C1 segment of cervical spinal cord (tissue), 14 donors: ENCODE measurements at places on chromosomes 7 and 10.

GRCh38 chr7:66323114-66323796 is 118.1 kb downstream of the TPST1 start:
- no peak for DNase-seq

DNA sequence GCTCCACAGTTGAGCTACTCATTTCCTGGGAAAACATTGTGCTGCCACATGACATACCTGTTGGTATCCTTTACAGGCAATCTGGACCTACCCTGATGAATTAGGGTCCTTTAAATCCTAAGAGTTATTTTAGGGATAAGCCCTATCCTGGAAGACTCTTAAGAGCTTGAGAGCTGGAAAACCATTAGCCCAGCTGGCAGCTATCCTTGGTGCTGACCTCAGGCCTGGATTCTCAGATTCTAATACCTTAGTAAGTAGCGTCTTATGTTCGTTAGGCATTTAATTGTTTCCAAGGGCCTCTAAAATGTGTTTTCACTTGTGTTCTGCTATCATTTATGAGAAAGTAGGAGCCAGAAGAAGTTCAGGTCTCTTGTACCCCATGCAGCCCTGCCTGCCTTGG is 93.0 kb upstream of the SORCS3 start:
- DNase-seq: no peak

- DNase-seq: no peak
These were observed 108.5 kb downstream of the HBP1 start for GRCh38 chr7:107277331-107277730.

DNA sequence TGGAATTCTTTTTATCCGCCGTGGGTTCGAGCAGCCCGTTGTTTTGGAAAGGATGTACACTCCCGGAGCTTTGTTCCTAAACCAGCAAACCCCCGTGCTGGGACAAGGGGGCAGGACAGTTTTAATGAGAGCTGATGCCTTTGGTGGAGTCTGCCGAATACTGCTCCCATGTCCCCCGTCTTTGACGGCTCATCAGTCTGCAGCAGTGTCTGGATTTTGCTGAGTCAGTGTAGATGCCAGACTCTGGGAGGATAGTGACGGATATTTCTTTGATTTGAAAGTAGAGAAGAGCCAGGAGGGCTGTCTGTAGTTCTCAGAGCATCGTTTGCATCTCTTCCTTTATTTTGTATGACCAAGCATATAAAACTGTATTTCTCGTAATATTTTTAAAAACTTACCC is 74.9 kb upstream of the BTBD16 start:
- no peak for DNase-seq

DNA sequence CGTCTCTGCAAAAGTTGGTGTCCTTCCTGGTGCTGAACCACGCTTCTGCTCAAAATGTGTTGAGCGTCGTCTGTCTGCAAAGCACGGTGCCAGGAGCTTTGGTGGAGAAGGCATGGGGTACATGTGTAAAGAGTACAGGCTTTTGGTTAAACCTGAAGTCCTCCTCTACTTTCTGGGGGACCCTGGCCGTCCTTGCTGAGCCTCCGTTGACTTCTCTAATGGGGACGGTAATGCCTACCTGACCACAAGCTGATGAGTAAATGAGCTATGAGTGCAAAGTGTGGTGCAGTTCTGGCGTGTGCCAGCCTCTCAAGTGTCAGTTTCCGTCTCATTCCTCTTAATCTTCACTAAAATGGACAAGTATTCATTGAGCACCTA is 527 bp upstream of the HERPUD2 start:
- DNase-seq: no peak

DNA sequence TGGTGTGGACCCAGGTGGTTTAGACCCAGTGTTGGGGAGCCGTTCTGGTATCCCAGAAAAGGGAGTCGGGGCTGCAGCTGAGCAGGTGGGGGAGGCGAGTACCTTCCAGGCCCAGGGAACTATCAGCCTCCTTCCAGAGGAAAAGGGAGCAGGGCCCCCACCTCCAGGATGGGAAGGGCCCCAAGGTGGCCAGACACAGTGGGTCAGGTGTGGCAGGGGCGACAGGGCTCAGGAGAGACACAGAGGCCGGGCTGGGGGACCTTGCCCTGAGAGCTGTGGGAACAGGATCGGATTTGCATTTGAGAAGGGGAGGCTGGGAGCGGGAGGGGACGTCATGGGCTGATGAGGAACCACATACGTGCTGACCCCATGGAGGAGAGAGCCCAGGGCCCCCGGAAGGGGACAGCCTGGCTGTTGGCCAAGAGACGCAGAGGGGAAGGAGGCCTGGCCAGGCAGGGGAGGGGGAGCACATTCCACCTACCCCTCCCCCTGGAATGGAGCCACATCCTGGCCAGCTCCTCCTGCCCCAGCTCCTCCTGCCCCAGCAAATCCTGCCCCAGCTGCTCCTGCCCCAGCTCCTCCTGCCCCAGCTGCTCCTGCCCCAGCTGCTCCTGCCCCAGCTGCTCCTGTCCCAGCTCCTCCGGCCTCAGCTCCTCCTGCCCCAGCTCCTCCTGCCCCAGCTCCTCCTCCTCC is 9.7 kb upstream of the TTYH3 start:
- DNase-seq: no peak

DNA sequence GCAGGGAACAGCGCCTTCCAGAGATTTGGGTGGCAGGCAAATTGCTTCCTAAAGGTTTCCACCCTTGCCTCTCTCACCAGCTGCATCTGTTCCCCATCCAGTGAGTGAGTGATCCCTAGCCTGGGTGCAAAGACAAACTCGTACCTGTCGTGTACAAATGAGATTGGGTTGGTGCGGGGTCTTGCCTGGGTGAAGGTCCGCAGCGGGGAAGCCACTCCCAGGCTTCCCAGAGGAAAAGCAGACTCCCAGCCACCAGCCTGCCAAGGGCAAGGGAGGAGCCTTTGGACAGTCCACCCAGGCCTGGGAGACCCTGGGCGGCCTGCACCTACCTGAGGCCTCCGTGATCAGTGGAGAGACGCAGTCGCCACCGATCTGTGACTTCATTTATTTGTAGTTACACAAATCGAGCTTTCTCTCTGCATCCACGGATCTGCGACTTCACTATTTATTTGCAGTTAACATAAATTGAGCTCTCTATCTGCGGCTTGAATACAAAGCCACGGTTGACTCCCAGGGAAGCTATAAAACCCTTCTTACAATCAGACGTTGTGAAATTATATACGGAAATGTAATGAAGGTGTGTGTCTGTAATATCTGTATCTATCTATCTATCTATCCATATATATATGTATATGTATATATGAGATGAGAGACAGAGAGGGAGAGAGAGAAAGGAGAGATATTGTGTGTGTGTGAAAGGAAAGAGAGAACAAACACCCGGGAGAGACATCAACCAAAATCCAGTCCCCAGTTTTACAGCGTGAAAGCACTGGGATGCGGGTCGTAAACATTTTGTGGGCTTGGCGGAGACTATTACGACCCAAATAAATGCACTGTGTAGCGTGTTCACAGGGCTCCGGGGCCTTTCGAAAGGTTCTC is 3.0 kb upstream of the HOXA7 start:
- DNase-seq: no peak

DNA sequence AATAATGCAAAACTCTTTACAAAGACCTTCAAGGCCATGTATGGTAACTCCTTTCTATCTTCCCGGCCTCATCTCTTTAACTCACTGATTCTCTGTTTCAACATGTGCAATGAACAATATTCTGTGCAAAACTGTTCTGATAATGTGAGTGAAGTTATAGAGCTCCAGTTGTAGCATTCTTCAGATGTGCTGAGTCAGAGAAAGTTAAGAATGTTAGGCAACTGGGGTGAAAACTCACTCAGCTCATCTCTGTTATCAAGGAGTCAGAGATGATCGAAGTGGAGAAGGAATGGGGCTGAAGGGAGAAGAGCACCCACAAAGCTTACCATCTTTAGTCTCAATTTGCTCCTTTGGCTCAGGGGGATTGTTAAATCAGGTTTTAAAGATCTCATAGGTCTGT is 344.7 kb upstream of the NPSR1 start:
- DNase-seq: no peak

DNA sequence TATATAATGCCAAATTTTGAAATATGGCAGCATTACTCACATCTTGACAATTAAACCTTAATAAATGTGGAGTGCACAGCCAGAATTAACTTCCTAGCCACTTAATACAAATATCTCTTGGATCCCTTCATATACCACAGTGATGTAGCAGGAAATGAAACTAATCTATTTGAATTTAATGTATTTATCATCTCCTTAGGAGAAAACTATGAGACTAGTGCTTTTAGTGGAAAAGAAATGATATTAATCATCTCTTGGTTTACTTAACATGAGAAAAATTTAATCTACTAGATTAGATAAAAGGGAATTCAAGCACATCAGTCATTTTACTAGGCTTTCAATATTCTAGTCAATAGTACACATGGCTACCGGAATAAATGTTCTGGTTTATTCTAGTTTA is 55.7 kb upstream of the GPR22 start:
- no peak for DNase-seq

DNA sequence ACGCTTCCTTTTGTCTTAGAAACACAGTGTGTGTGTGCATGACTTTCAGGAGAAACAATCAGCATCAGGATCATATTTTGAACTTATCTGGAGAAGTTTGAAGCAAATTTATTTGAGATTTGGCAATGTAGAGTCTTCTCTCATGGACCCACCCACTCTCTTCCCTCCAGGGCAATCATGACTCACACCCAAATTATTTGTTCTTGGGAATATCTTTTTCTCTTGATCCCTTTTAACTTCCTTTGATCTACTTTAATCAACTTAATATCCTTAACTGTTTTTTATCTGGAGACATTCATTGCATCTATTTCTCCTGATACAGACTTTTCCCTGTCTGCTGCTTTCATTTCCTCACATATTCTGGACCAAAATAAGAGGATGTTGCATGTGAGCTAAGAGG is 1174.3 kb downstream of the GATA3 start:
- DNase-seq: no peak

DNA sequence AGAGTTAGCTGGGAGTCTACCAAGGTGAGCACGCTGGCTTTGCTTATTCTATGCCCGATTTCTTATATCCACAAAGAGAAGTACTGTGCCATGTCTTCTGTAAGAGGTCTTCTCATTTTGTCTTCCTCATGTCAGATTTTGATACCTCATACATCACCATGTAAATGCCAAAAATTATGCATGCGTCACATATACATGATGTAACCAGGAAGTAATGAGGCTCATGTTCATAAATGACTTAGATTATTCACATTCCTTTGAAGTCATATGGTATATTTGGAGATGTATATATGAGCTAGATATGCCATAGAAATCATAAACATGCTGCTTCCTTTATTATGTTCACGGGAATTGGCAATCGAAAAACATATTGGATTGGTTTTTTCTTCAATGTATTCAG is 97.7 kb upstream of the CELF2 start:
- no peak for DNase-seq

DNA sequence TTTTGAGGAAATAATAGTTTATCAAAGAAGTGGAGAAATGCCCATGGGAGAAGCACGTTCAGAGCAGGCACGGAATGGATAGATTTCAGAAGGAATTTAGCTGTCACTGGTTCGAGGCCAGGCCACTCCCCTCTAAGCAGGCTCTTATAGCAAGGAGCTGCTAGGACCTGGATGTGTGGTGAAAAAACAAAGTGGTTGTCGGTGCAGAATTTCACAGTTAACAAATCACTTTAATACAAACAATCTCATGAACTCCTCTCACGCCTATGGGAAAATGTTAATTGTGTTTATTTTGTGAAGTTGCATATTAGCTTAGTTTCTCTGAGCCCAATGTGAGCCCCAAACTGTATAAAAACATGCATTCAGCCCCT is 176.3 kb downstream of the PKD1L1 start:
- DNase-seq: no peak

DNA sequence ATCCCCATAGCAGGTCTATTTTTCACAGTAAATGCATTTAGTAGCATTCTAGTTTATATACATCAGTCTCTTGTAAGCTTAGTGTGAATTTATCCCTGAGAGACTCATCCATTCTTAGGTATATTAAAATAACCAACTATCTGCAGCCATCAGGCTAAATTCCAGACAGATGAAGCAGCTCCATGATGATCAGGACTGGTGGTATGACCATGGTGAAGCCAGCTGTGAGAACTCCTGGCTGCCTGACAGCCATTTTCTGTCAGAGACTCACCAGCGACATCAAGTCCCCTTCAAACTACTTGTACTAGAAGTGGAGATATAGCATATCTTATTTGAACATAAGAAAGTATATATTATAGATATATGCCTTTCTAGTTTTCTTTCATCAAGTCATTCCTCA is 70.3 kb upstream of the GSDME start:
- DNase-seq: no peak

GRCh38 chr10:23063045-23063972 is 32.1 kb upstream of the MSRB2 start:
- no peak for DNase-seq

GRCh38 chr7:117399820-117400422 is 27.4 kb downstream of the ASZ1 start:
- DNase-seq: no peak

DNA sequence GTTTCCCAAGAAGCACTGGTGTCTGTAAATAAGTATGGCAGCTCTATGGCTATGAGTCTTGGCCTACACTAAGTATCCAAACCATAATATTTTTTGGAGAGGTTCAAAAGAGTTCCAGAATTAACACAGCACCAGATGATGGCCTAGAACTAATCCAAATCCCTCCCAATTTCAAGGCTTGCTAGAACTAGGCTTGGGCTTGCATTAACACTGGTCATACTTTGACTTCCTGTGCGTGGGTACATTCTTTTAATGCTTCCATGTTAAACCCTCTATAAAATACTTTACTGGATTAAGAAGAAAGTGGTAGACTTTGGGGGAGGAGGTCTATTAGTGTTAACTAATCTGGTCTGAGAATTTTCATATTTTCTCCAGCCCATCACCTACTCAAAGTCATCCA is 3.1 kb downstream of the AASS start:
- no peak for DNase-seq

DNA sequence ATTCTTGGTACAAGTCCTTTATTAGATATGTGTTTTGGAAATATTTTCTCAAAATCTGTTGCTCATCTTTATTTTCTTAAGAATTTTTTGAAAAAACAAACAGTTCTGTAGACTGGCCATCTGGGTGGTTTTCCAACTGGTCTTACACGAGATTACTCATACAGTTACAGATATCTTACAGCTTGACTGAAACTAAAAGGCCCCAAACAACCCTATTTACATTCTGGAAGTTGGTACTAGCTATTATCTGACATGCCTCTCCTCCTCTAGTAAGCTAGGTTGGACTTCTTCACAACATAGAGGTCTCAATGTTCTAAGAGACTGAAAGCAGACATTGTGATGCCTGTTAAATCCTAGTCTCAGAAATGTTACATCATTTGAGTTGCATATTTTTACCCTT is 52.0 kb downstream of the ZNF22 start:
- no peak for DNase-seq

DNA sequence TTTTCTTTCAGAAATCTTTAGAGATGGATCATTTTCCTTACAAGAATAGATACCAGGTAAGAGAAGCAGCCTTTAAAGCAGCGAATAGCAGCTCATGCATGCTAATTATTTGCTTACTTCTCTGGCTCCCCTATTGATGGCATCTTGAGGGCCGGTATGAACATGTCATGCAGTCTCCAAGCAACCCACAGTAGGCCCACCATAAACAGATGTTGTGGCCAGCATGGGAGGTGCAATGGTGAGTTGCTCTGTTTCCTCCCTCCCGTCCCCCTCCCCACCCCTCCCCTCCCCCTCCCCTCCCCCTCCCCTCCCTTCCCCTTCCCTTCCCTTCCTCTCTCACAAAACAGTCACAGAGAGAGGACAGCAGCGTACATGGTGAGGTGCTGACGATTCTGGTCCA is 9.7 kb upstream of the ZNF273 start:
- no peak for DNase-seq

GRCh38 chr10:4141471-4141870 is 356.5 kb upstream of the KLF6 start:
- DNase-seq: no peak

- DNase-seq: no peak
These were observed 107.9 kb downstream of the JCAD start for GRCh38 chr10:29951441-29951931.
